ENCODE measurements at places on chromosomes 1 and 21.

GRCh38 chr1:241485554-241485992 lies 34.0 kb downstream of the FH start:
- no peak for DNase-seq

DNA sequence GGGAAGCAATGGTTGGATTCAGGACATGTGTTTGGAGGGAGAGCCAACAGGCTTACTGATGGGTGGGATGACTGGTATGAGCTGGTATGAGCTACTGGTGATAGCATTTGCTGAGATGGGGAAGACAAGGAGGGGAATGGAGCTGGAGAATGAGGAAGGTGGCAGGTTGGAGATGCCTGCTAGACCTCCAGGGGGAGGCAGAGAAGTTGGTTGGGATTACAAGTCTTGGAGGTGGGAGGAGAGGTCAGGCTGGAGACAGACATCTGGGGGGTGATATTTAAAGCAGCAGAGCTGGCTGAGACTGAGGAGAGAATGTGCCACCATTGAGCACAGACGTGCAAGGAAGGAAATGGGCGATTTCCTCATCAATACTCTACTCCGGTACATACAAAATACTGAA lies 31.8 kb upstream of the ENO1 start:
- no peak for DNase-seq

DNA sequence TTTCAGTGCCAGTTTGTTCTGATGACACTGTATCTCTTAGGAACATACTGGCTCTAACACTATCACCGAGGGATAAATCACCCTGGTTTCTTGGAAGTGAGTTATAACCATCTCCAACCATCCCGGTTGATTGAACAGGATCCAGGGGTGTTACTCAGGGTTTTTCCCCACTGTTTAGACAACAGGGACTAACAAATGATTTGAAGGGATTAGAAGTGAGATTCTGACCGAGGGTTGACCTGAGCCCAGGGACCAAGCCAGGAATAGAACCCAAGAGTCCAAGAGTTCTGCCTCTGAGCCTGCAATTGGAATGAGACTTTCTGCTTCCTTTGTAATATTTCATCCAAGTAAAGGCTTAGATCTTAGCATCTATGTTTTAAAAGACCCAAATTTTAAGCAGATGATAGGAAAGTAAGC lies 154.0 kb downstream of the DHRS3 start:
- no peak for DNase-seq

DNA sequence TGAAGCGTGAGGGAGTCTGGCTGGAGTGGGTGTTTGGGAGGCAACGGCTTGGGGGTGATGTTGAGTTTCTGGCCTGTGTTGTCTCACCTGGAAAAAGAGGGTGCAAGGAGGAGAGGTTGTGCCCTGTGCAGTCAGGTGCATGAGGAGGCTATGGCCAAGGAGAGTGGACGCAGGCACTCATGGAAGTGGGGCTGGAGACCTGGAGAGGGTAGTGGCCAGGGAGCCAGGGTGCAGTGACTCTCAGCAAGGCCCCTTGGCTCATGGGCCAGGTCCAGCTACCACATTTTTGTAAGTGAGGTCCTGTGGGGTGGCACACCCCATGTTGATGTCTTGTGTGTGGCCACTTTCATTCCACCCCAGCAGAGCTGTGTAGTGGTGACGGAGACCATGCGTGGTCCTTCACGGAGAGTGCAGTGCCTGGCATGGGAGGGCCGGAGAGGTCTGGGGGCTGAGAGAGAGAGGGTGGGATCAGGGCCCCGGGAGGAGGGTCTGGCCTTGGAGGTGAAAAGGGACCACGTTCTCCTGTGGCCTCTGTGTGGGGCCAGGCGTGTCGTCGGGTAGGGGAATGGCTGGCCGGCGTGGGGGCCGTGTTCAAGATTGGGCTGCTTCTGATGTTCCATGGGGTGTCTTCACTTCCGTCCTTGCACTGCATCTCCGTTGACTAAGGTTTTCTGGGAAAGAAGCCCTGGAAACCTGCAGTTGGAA lies 6.1 kb downstream of the SNAP47 start:
- no peak for DNase-seq

- no peak for DNase-seq
Observed at GRCh38 chr1:167196166-167196565, 24.5 kb upstream of the POU2F1 start.

- DNase-seq: no peak
Observed at GRCh38 chr1:97770376-97770775, 150.5 kb downstream of the DPYD start.

DNA sequence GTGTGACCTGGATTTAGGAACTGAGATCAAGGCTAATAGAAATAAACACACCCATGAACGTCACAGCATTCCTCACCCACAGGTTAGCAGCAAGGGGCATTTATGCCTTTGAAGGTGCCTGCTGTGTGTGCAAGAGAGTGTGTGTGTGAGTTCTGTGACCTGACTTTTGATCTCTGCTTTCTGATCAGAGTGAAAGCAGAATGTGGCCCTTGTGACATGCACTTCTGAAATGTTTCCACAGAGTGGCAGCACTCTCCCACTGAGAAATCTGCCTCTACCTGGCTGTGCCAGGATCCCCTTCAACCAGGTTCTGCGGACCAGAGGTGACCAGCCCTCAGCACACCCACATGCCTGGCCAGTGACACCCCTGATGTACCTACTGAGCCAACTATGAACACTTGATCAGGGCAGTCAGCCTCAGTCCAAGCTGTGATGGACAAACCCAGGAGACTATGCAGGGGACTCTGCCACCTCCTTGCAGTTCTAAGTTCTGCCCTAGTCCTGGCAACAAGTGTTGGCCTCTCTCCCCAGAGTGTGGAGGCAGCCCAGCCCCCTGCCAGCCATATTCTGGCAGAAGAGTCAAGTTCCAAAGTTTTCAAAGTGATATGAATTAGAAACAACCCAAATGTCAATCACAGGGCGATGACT lies 41.0 kb downstream of the RXRG start:
- DNase-seq: no peak

DNA sequence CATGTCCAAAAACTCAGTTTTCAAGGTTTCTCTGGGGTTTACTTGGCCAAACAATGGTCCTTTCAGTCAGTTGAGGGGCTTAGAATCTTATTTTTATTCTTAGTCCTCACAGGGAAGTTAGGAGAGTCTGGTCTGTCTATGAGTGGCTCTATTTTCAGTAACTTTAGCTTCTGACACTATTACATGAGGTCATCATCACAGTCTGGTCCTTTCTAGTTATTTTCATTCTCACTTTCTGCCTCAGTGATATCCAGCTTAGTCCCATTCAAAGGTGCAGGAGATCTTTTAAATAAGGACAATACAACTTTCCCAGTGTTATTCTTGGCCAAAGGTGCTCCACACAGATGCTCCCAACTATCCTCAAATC lies 30.0 kb upstream of the FGGY start:
- no peak for DNase-seq

DNA sequence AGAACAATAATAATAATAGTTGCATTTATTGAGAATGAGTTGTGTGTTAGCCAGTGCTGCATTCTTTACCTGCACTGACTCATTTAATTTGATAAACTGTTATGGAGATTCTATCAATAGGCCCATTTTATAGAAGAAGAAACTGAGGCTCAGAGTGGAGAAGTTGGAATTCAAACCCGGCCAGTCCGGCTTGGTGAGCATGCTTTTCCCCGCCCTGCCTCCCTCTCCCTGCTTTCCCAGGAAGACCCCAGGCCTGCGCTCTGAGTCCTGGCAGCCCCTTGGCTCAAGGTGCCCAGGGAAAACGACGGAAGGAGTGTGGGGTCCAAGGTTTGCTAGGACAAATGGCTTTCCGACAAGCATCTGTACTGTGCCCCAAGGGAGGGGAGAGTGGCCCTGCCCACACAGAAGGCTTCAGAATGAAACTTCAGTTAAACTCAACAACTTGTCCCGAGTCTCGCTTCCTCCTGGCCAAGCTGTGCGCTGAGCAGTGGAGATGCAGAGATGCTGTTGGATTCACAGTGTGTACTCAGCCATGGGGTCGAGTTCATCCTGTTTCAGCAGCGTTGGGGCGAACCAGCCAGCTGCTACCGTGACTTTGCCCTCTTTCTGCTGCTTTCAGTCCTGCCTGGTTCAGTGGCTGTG lies 23.3 kb upstream of the PADI6 start:
- no peak for DNase-seq

GRCh38 chr1:1434824-1435105 lies 725 bp upstream of the VWA1 start:
- DNase-seq: no peak

DNA sequence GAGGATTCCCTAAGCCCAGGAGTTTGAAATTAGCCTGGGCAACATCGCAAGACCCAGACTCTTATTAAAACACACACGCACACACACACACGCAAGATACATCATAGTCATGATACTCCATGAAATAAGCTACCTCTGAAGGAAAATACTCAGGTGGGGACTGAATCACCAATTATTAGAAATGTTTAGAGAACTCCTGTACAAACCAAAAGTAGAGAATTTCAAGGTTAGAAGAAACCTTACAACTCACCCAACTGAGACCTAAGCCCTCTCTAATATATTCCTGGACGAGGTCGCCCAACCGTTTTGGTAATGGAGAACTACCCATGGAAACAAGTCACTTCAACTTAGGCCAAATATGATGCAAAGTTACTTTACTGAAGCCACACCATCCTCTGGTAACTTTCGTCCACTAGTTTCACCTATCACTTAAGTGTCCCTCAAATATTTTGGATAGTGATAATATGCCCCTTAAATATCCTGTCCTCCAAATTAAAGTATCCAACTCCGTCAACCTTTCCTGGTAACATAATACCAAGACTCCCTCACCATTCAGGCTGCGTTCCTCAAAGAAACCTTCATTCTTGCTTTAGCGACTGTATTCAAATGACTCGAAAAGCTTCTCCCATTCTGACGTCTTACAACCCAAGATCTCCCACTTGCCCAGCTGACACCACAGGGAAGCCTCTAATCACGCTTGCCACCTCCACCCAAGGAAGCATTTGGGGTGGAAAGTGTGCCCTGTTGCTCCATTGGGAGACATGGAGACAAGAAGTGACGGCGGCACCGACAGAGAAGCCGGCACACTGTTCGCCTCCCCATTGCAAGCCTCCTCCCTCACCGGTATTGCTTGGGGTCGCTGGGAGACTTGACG lies 856 bp downstream of the NRDC start:
- DNase-seq: no peak

GRCh38 chr1:212286556-212287131 lies 1.4 kb downstream of the PPP2R5A start:
- DNase-seq: no peak

- no peak for DNase-seq
Observed at GRCh38 chr1:5764959-5765358, 227.3 kb downstream of the NPHP4 start.

DNA sequence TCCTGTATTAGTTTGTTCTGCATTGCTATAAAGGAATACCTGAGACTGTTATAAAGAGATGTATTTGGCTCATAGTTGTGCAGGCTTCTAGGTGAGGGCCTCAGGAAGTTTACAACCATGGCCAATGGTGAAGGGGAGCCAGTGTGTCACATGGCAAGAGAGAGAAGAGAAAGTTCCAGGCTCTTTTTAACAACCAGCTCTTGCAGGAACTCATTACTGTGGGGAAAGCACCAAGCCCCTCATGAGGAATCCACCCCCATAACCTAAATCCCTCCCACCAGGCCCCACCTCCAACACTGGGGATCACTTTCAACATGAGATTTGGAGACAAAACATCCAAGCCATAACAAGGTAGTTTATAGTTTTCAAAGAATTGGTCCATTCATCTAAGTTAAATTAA lies 5.0 kb upstream of the MEAF6 start:
- DNase-seq: no peak

GRCh38 chr1:154179946-154180687 lies 11.8 kb downstream of the TPM3 start:
- no peak for DNase-seq

DNA sequence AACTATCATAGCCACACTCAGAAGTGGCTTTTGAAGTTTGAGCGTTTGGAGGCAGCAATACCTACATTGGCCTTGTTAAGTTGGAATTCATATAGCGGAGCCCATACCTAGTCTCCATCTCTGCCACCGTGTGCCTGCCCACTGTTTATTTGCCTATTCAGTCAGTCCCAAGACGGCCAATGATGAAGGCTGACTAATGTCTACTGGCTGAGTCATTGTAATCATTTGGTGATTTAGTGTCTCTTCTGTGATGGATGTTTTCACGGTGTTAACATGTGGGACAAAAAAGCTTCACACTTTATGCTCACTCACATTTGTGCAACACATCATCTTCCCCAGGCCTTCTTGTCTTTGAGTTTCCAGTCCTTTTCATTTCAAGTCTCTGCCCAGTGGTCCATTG lies 92.6 kb upstream of the PBX1 start:
- DNase-seq: no peak

GRCh38 chr1:182335771-182336566 lies 55.6 kb downstream of the GLUL start:
- DNase-seq: no peak

- no peak for DNase-seq
Observed at GRCh38 chr1:208084764-208085163, 159.4 kb downstream of the PLXNA2 start.

- no peak for DNase-seq
Observed at GRCh38 chr1:85356130-85356529, 79.7 kb upstream of the BCL10 start.

GRCh38 chr1:21141030-21141429 lies 35.7 kb downstream of the EIF4G3 start:
- DNase-seq: no peak

GRCh38 chr21:36738489-36739126 lies 39.7 kb downstream of the SIM2 start:
- no peak for DNase-seq

- no peak for DNase-seq
Observed at GRCh38 chr21:15061747-15062605, 2.8 kb downstream of the NRIP1 start.

DNA sequence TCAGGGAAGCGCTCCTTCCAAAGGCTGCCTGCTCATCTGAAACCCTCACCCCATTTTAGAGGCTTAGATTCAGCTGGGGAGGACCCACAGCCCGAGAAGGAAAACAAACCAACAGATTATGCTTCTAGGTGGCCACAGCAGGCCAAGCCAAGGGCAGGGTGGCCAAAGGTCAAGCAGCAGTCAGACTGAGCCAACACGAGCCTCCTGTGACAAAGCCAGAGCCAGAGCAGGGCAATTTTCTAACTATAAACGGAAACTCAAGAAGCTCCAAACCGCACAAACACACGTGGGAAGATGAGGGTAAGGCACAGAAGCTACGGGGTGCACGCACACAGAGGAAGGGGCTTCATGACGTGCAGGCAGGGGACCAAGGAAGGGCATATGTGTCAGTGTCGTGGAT lies 64.1 kb downstream of the PLEKHA6 start:
- DNase-seq: no peak
